OCI-M1 (cell line): ENCODE measurements at places on chromosomes 12 and 14.

- DNase-seq: no peak
Measured at GRCh38 chr12:98297538-98297937, 217.9 kb upstream of the TMPO start.

DNA sequence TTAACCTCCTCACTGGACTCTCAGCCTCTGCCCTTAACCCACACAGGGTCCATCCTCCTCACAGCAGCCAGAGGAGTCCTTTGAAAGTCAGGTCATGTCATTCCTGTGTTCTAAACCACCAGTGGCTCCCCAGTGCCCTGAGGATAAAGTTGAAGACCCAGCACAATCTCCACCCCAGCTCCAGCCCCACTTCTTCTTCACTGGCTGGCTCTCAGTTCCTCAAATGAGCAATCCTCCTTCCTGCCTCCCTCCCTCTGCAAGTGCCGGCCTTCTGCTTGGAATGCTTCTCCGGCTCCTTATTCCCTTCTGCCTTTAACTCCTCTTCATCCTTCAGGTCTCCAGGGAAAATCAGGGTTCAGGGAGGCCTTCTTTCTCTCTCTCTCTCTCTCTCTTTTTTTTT is 32.0 kb upstream of the SPPL3 start:
- no peak for DNase-seq

- no peak for DNase-seq
Measured at GRCh38 chr12:78330131-78330530, 499.4 kb downstream of the NAV3 start.

DNA sequence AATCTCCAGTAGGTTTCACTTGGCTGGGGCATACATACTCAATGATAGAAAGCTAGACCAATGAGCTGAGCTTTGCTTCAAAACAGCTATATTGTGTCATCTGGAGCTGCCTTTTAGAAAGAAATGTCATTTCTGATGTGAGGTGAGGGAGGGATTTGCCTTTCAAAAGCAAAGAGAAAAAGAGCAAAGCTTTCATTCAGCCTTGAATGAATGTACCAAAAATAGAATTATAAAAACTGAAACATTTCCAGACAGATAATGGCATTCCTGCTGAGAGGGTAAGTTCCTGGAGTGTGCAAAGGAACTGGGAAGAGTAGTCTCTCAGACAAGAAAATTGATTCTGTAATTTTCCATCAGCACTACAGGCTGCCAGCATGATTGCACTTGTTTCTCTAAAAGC is 710.0 kb downstream of the LRFN5 start:
- peak; percentile 2 for DNase-seq

- DNase-seq: no peak
Measured at GRCh38 chr14:29601616-29602015, 326.0 kb downstream of the PRKD1 start.

- DNase-seq: no peak
Measured at GRCh38 chr14:30240018-30240417, 312.4 kb upstream of the PRKD1 start.

DNA sequence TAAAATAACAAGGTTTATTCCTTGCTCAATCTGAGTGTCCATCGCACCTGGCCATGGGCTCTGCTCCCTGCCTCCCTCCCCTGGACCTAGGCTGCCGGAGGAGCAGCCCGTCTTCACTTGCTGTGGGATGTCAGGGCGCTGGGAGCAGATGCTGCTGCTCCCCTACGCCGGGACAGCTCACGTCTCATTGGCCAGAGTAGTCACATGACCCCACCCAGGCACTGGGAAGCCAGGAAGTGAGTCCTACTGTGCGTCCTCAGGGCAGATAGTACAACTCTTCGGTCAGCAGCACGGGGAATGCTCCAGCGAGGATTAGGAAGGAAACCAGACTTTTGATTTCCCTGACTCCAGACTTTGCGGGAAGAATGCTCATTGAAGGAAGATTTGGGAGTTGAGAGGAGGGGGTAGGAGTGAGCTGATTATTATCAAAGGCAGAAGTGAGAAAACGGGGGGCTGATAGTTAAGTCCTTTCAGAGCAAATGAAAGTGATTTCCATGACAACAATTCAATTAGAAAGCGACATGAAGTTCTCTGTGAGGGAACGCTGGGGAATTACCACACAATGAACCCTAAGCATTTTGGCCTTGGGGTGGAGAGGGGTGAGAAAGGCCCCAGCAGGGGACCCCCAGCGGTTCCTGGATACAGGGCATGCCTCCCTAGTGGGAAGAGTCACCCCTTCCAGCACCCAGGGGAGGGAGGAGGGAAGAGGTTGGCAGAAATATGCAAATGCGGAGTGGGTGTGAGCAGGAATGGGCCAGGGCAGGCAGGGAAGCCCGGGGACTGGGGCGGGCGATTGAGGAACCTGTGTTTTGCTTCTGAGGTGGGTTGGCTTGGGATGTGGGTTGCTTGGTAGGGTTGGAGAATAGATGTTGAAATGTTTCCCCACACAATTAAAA is 215.5 kb downstream of the AACS start:
- no peak for DNase-seq

GRCh38 chr12:65895759-65896656 is 71.7 kb downstream of the HMGA2 start:
- no peak for DNase-seq

GRCh38 chr12:101111441-101111840 is 98.6 kb downstream of the SLC5A8 start:
- DNase-seq: no peak

GRCh38 chr12:120590741-120591407 is 9.7 kb upstream of the POP5 start:
- DNase-seq: no peak

- no peak for DNase-seq
Measured at GRCh38 chr14:89327771-89328212, 89.2 kb downstream of the FOXN3 start.

DNA sequence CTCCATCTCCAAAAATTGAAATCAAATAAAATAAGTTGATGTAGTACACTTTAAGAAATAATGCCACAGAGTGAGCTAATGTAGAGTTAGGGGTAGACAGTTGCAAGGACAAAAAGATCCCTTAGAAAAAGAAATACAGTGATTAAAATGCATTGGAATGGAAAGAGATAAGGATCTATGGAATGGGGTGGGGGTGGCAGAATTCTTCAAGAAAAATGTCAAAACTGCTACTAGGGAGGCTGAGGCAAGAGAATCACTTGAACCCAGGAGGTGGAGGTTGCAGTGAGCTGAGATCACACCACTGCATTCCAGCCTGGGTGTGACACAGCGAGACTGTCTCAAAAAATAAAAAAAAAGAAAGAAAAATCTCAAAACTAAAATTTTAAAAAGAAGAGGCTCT is 6.5 kb downstream of the OLR1 start:
- DNase-seq: no peak

- DNase-seq: peak; percentile 70
Measured at GRCh38 chr14:92105893-92106142, 564 bp downstream of the ATXN3 start.

DNA sequence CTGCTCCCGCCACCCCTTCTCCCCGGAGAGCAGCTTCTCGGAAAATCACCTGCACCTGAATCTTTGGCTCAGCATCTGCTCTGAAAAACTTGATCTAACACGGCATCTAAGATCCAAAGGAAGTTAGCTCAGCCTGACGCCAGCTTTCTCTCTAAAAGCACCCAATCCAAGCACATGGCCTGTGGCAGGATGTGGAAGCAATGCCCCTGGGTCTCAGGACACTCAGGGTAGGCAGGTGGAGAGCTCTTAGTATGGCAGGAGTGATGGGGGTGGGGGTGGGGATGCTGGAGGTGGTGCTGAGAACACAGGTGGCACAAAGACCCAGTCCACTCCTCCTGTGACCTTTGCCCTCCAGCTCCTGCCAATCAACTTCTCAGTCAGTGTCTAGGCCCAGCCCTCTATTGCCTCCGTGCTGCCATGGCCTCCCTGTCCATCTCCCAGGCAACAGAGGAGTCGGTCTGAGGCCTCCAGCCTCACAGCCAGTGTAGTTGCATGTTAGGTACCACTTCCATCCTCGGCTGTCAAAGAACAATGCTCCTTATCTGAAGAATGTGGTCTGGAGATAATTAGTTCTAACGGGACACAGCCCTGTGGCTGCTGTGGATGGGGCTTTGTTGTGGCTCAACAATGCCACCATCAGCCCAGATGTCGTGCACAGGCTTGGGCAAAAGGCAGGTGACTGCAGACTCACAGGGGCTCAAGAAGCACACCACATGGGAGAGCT is 180.0 kb upstream of the C14orf180 start:
- DNase-seq: no peak

- DNase-seq: no peak
Measured at GRCh38 chr14:69712599-69713088, 54.3 kb upstream of the SRSF5 start.

GRCh38 chr12:64087761-64088160 is 134.3 kb downstream of the KICS2 start:
- no peak for DNase-seq
